Prostate gland (tissue), 2 donors: ENCODE measurements at places on chromosomes 3 and 15. TPM values are rescaled to one million over a fixed set of nuclear protein-coding genes. Genes with fewer than 3 reads are reported as not detected.

DNA sequence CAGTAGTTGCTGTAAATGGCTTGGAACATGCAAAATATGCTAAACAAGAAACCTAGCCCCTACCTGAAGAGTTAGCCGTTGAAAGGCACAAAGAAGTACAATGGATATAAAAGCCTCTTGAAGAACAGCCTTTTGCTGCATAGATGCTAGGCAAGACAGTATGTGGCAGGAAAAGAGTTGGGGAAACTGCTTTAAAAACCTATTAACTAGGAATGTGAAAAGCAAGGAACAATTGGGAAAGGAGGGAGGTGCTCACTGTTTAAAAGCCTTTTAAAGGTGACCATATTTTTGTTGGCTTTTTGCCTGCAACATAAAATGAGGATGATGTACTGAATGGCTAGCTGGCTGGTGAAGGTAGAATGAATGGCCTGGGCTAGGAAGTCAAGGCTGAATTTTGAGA lies 24.5 kb upstream of the SOX2 start:
- H3K4me1 ChIP-seq: no peaks in the 10 kb centered on the region
- no peaks in the 10 kb centered on the region for H3K27me3 ChIP-seq
- no peak overlapping the region for H3K27ac ChIP-seq
- DNase-seq: no peak
- no peaks in the 10 kb centered on the region for H3K36me3 ChIP-seq
- H3K4me3 ChIP-seq: no peak overlapping the region

DNA sequence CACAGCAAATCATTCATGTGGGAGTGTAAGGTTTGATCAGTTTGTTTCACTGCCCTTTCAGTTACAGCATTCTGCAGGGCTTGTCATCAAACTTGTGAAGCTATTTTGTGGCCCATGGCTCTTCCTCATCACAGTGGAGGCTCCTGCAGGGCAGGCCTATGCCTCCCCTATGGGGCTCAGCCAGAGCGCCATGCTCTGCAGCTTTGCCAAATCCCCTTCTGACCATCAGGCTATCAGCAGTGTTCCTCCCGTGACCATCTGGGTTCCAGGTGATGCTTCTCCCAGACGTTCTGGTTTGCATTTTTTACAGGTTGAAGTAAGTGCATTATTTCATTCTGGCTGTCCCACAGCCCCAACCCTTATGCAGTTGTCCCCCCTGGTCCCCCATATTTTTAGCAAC lies 28.1 kb upstream of the REC114 start:
- H3K27me3 ChIP-seq: no peaks in the 10 kb centered on the region
- no peak for DNase-seq
- no peaks in the 10 kb centered on the region for H3K4me1 ChIP-seq
- no peak overlapping the region for H3K27ac ChIP-seq
- H3K4me3 ChIP-seq: no peak overlapping the region
- no peaks in the 10 kb centered on the region for H3K36me3 ChIP-seq

DNA sequence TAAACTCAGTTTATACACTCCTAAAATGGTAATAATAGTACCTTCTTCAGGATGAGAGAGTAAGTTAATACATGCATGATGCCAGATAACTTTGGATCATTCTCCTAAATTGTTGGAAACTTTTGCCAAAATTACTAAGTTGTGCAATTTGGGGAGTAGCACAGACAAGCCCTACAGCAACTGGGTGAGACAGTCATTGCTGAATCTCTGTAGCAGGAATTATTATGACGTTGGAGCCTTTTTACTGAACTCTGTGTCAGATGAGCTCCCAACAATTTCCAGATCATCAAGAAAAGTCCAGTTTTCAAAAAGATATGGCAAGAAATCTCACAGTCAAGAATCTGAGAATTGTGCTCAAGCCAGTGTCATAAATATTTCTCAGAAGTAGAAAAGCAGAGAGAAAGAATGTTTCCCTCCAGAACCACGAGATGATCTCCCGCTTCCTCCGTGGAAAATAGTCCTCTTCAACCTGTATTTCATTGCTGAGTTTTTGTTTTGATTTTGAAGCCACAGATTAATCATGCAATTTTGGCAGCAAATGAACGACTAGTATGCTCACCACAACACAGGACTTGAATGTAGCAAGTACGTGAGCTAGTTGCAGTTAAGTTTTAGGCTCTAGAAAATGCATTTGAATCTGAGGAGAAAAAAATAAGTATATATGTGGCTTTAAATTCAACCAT lies 485.4 kb downstream of the CNTN6 start:
- no peak overlapping the region for H3K4me3 ChIP-seq
- no peaks in the 10 kb centered on the region for H3K27me3 ChIP-seq
- H3K27ac ChIP-seq: no peak overlapping the region
- no peaks in the 10 kb centered on the region for H3K36me3 ChIP-seq
- no peaks in the 10 kb centered on the region for H3K4me1 ChIP-seq
- DNase-seq: no peak

- H3K27me3 ChIP-seq: no peaks in the 10 kb centered on the region
- no peaks in the 10 kb centered on the region for H3K4me1 ChIP-seq
- no peak overlapping the region for H3K27ac ChIP-seq
Observed at GRCh38 chr15:23642413-23643044, 5.1 kb downstream of the MAGEL2 start.

GRCh38 chr3:110344897-110345767 lies 726.5 kb upstream of the NECTIN3 start:
- H3K4me3 ChIP-seq: no peak overlapping the region
- no peaks in the 10 kb centered on the region for H3K27me3 ChIP-seq
- H3K4me1 ChIP-seq: no peaks in the 10 kb centered on the region
- no peak for DNase-seq
- H3K27ac ChIP-seq: no peak overlapping the region

- no peak for DNase-seq
- no peak overlapping the region for H3K4me3 ChIP-seq
- H3K27me3 ChIP-seq: no peaks in the 10 kb centered on the region
- H3K36me3 ChIP-seq: no peaks in the 10 kb centered on the region
- no peak overlapping the region for H3K27ac ChIP-seq
- no peaks in the 10 kb centered on the region for H3K4me1 ChIP-seq
Observed at GRCh38 chr3:33848624-33849347, 50.4 kb downstream of the PDCD6IP start.

GRCh38 chr15:25087137-25087536 lies 132.3 kb downstream of the SNRPN start:
- H3K4me3 ChIP-seq: no peak overlapping the region
- peaks cover 6% of the 10 kb centered on the region for H3K36me3 ChIP-seq
- DNase-seq: no peak
- H3K27ac ChIP-seq: no peak overlapping the region
- H3K27me3 ChIP-seq: no peaks in the 10 kb centered on the region

DNA sequence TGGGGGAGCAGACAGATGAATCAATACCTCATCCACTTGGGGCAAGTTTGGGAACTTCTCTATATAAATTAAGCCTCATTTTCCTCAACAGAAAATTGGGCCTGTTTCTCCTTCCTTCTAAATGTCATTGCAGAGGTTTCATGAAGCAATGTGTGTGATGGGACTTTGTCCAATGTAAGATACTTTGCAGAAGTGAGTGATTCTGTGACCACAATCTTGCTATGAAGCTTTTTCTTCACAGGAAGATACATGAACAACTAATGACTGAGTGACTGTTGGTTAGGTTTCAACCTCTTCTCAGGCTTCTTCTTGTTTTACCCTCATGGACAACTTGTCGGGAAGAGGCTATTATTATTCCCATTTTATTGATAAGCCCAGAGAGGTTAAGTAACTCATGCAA lies 11.0 kb downstream of the TMEM45A start:
- DNase-seq: no peak
- no peaks in the 10 kb centered on the region for H3K4me1 ChIP-seq
- H3K27me3 ChIP-seq: no peaks in the 10 kb centered on the region
- H3K27ac ChIP-seq: no peak overlapping the region

DNA sequence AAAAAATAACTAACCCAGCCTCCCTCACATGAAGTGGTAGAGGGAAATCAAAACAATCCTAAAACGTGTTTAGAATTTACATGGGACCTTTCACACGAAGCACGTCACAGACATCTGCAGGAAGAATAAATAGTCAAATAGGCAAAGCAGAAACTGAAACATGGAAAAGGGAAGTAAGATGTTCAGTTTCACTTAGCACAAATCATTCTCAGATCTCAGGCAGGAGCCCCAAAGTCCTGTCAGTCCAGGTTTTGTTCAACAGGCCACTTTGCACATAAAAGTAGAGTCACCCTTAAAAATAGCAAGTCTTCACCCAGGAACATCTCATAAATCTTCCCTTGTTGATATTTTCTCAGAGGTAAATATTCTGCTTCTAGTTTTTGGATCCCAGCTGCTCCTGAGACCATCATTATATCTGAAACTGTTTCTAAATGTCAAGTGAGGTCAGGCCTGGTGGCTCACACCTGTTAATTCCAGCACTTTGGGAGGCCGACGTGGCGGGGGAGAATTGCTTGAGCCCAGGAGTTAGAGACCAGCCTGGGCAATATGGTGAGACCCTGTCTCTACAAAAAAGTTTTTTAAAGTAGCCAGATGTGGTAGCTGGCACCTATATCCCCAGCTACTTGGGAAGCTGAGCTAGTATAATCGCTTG lies 1.9 kb downstream of the RUBCN start:
- no peak for DNase-seq
- H3K27ac ChIP-seq: no peak overlapping the region
- no peaks in the 10 kb centered on the region for H3K4me1 ChIP-seq
- no peak overlapping the region for H3K4me3 ChIP-seq
- no peaks in the 10 kb centered on the region for H3K36me3 ChIP-seq

DNA sequence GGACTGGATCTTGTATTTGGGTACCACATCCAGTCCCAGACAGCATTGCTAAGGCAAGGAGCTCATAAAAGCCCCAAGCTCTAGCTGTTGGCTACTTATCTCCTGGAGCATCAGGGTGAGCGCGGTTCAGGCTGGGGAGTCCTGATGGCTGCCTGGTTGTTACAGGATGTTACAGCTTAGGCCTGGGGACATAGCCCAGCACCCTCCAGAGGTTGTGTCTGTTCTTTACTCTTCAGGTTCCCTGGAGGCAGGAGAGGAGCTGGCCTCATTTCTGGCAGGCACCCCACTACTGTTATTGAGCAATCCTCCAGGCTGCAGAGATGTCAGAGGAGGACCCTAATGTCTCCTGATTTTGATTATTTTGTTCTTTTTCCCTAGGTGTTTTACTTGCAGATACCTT lies 26.6 kb downstream of the APBA2 start:
- no peaks in the 10 kb centered on the region for H3K36me3 ChIP-seq
- H3K27ac ChIP-seq: no peak overlapping the region
- no peak overlapping the region for H3K4me3 ChIP-seq
- no peaks in the 10 kb centered on the region for H3K4me1 ChIP-seq
- H3K27me3 ChIP-seq: no peaks in the 10 kb centered on the region
- DNase-seq: no peak

GRCh38 chr3:24263069-24263668 lies 231.5 kb downstream of the THRB start:
- H3K4me3 ChIP-seq: no peak overlapping the region
- no peaks in the 10 kb centered on the region for H3K4me1 ChIP-seq
- no peaks in the 10 kb centered on the region for H3K27me3 ChIP-seq
- DNase-seq: no peak
- no peak overlapping the region for H3K27ac ChIP-seq

GRCh38 chr3:88301273-88301995 lies 151.7 kb downstream of the C3orf38 start:
- H3K27ac ChIP-seq: no peak overlapping the region
- H3K27me3 ChIP-seq: no peaks in the 10 kb centered on the region
- H3K36me3 ChIP-seq: no peaks in the 10 kb centered on the region
- no peak for DNase-seq
- no peak overlapping the region for H3K4me3 ChIP-seq

- H3K4me3 ChIP-seq: no peak overlapping the region
- no peaks in the 10 kb centered on the region for H3K4me1 ChIP-seq
- H3K36me3 ChIP-seq: no peaks in the 10 kb centered on the region
- no peaks in the 10 kb centered on the region for H3K27me3 ChIP-seq
Observed at GRCh38 chr3:98766924-98767323, 3.8 kb downstream of the ST3GAL6 start.

Gene FANCD2OS
- total RNA-seq: 1.1 TPM

Gene ARID3B
- 5.1 TPM for total RNA-seq

Gene CIDEC
- total RNA-seq: not detected

Gene CFAP92
- 4.3 TPM for total RNA-seq

Gene IL20RB
- 2.5 TPM for total RNA-seq

Gene SLC9A9
- 23.6 TPM for total RNA-seq

Gene METTL6
- total RNA-seq: 14.8 TPM

Gene MOBP
- total RNA-seq: not detected

Gene INKA1
- 8.1 TPM for total RNA-seq

Gene LYSMD2
- 29.9 TPM for total RNA-seq

Gene FBXL22
- total RNA-seq: 12.5 TPM

Gene MRPS25
- 16.6 TPM for total RNA-seq
